ENCODE measurements at places on chromosomes 5 and 9.

- DNase-seq: no peak
These were observed 86.9 kb downstream of the NFIB start for GRCh38 chr9:14226855-14227532.

DNA sequence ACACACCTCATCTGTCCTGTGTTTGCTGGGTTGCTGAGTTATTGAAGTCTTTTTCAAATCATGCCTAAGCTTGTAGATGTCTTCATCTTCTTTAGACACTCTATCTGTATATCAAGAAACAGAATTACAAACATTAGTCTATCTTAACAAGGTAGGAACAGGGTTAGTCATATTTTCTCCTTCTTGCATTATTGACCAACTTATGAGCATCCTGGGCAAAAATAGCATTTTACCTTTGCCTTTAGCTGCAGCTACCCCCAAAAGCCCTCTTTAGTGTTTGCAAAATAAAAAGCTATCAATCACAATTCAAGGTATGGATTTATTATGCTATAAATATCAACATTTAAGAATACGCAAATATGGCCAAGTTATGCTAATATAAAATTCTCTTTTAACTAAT is 3.4 kb downstream of the PLK2 start:
- no peak for DNase-seq

- DNase-seq: no peak
These were observed 4.2 kb downstream of the PRR7 start for GRCh38 chr5:177450667-177451424.

DNA sequence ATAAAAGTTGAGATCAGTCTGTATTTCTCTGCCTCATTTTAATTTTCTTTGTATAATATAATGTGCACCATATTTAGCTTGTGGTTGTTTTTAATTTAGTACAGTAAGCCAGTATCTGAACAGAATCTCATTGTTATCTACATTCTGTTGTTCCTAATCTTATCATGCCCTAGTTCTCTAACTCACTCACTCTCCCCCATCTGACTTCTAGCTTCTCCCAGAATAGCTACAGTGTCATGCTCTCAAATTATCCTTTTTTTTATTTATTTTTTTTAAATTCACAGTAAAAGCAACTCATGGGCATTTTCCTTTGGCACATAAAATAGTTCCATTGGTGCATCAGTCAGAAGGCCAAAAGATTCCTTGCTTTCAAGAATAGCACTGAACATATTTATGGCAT is 156.6 kb downstream of the TRPM3 start:
- no peak for DNase-seq

DNA sequence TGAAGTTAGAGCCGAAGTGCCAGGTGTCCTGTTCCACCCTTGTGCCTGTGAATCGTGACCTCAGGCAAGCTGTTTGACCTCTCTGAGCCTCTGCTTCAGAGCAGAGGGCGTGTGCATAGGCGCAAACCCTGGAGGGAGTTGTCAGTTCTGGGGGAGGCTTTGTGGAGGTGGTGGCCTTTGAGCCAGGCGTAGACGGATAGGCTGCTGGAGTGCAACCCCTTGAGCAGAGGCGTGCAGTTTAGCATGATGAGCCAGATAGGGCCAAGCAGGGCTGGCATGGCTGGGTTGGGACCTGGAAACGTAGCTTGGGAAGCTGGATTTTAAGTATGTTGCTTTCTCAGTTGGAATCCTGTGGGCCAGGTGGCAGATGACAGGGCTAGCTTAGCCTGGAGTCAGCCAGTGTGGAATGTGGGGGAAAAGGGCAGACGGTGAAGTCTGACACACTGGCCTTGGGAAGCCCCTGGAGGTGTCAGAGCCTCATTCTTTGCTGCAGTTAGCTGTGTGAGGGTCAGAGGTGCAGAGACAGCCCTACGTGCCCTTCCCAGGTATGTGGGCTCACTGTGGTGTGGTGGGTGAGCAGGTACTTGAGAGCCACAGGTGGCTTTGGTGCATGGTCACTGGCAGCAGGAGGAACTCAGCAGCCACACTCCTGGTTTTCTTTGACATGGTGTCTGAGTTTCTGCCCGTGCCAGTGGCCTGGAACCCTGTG is 93.4 kb downstream of the DAB2IP start:
- no peak for DNase-seq

DNA sequence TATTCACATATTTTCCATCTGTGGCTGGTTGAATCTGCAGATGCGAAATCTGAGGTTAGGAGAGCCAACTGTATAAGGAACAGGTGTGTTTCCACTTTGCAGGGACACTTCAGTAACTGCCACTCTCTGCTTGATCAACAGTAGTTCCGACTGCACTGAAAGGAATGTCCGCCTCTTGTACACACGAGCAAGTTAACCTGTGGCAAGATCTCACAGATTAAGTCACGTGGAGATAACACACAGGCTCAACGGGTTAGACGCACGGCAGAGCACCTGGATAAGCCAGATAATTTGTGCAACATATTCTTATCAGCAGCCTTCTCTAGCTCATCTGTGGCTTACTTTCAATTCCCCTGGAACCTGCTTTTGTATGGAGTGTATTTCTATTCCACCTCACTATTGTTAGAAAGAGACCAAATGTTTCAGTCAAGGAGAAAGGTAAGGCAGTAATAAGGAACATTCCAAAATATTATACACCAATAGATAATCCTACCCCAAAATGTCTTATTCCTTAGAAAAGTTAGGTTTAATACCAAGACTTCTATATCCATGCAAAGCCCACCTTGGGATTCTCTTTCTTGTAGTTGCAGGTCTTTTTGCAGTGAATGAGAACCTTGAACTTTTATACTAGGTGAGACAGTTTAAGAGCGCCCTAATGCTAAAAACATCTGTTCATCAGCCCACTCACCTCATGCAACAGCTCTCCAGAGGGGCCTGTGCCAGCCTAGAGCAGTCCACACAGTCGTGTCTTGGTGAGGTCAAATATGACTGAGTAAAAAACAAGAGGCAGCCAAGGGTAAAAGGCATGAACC is 6.5 kb upstream of the C9 start:
- DNase-seq: no peak

GRCh38 chr5:151383011-151383410 is 35.7 kb upstream of the SLC36A2 start:
- DNase-seq: no peak

- no peak for DNase-seq
These were observed 74.9 kb upstream of the LRRTM2 start for GRCh38 chr5:138949988-138950387.

DNA sequence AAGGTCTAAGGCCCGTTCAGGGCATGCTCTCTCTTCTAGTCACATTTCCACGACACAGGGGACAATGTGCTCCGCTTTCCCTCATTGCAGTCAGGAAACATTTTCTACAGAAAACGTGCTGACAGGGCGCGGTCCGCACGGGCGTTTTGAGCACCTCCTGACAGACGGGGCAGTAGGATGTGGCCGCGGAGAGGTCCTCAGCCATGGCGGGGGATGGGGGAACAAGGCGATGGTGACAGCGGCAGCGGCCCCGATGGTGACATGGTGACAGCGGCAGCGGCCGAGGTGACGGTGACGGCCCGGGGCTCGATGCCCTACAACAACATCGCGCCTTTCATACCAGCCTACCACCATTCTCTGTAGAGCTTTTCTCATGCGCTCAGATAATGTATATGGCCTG is 4.1 kb downstream of the PLPP1 start:
- no peak for DNase-seq

DNA sequence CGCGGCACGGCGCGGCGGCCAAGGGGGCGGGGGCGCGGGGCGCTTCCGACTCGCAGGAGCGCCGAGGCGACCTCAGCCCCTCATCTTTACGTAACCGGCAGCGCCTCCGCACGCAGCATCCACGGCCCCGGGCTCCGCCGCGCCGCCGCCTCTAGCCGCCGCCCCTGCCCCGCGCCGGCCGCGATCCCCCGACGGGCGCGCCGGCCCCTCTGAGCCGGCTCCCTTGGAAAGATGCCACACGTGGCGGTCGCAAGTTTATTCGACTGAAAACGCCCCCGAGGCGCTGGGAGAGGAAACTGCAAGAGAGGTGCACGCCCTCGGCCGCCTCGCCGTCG is 1.0 kb downstream of the KLF9 start:
- peak; percentile 10 for DNase-seq

- DNase-seq: no peak
These were observed 80.0 kb downstream of the SEMA4D start for GRCh38 chr9:89417832-89418473.

- DNase-seq: no peak
These were observed 120.9 kb upstream of the STK32A start for GRCh38 chr5:147113967-147114366.

GRCh38 chr9:73773896-73774295 is 622.2 kb downstream of the ANXA1 start:
- DNase-seq: no peak

GRCh38 chr9:72396247-72397091 is 31.5 kb upstream of the ZFAND5 start:
- DNase-seq: no peak

DNA sequence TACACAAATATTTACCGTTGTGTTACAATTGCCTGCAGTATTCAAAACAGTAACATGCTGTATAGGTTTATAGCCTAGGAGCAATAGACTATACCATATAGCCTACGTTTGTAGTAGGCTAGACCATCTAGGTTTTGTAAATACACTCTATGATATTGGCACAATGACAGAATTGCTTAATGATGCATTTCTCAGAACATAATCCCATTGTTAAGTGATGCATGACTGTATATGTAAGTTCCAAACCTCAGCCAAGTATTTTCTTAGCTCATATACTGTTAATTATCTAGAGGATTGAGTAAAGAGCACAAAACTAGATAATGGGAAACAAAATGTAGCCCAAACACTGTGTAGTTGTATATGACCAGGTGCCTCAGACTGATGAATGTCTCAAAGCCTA is 220.1 kb downstream of the ANXA1 start:
- DNase-seq: peak; percentile 45

DNA sequence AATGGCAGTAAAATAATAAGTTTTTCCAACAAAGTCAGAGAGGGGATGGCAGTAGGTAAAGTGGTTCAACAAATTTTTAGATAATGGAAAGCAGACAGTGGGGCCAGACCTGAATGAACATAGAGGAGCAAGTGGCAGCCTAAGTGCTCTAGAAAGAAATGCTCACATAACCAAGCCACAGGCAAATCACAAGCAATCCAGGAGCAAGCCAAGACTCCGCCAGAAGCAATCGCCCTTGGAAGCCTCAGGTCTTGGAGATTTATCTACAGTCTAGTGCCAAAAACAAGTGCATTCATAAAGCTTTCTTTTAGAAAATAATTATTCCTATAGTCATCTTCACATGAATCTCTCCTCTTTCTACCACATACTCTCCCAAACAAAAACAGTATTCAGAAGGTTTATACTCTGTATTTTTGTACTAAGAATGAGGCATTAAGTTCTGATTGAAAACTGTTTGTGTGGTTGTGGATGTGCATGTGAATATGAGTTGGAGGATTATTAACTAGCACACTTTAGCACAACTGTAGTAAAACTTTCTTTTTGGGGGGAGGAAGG is 375.5 kb downstream of the CDH9 start:
- DNase-seq: no peak

DNA sequence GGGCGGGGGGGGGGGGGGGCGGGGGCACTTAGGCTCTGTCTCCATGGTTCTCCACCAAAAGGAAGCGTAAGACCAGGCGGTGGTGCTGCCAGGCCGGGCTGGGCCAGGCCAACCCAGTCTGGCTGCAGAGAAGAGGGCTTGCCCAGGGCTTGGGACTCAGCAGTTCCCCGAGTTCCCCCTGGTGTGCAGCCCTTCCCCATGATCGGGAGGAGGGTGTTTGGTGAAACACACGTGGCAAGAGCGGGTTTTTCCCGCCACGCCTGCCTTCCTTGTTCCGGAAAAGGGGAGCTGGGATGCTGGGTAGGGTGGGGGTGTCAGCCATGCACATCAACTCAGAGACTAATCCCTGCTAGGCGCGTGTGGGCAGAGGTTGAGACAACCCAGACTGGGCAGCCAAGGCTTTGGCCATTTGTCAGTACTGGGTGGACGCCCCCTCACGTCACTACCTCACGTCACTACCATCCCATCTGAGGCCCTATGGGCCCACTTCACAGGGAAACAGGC is 32.9 kb downstream of the PRRX2 start:
- no peak for DNase-seq

GRCh38 chr5:37533851-37534250 is 154.7 kb downstream of the WDR70 start:
- no peak for DNase-seq

DNA sequence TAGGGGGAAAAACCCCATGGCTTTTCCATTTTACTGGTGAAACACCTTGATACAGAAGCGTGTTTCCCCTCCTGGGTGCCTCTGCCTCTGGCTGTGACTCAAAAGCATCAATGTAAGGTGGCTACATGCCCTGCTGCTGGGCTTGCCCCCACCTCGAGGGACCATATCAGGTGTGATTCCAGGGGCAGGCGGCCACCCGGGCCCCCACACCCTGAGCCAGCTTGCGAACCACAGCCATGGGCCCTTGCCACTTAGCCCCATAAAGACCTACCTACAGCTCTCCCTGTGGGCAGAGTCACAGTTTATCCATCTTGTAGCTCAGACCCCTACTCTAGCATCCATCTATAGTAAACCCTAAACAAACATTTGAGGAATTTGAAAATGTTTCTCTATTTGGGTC is 10.8 kb downstream of the SHC3 start:
- DNase-seq: no peak

DNA sequence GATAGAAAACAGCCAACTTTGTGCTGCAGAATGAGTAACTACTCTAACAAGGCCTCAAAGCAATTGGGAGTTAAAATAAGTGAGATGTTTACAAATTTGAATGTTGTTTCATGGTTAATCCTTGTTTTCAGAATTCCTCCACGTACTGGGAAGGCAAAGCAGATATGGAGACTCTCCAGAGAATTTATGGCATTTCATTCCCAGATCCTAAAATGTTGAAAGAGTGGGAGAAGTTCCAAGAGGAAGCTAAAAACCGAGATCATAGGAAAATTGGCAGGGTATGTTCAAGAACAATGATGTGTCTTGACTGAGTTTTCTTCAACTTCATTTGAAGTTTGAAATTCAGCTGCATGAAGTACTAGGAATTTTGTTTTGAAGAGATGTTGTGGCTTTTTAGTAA is 16.4 kb downstream of the TARS1 start:
- DNase-seq: no peak

- DNase-seq: no peak
These were observed 207.3 kb downstream of the ARHGAP26 start for GRCh38 chr5:142977363-142978051.

GRCh38 chr5:122322801-122323548 is 10.9 kb downstream of the SNCAIP start:
- no peak for DNase-seq

DNA sequence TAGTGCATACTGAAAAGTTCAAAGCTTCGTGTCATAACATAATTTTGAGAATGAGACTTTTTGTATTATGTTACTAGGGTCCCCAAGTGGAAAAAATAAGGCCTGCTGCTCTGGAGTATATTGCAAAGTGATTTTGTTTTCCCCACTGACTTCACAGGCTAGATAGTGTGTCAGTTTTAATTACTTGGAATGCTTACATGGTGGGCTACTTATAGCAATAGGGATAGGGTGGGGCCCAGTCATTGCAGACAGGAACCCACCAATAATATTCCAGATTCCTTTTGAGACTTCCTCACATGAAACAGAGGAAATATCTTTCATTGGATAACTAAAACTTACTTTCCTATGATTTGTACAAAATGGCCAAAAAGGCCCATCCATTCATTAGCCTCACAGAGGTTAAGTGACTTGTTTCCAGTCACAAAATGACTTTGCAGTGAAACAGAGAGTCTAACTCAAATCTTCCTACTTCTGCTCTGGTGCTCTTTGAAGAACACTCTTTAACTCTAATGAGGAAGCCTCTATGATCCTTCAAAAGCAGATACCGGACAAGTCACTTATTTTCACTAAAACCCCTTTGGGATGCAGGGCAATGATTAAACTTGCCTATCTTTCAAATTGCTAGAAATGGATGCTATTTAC is 16.2 kb upstream of the MEF2C start:
- no peak for DNase-seq

GRCh38 chr5:69024241-69024651 is 69.6 kb upstream of the SLC30A5 start:
- DNase-seq: peak; percentile 23

All from NCI-H1105 (cell line).